ENCODE measurements at places on chromosomes 13 and 19. TPM values are rescaled to one million over a fixed set of nuclear protein-coding genes. Genes with fewer than 3 reads are reported as not detected.

DNA sequence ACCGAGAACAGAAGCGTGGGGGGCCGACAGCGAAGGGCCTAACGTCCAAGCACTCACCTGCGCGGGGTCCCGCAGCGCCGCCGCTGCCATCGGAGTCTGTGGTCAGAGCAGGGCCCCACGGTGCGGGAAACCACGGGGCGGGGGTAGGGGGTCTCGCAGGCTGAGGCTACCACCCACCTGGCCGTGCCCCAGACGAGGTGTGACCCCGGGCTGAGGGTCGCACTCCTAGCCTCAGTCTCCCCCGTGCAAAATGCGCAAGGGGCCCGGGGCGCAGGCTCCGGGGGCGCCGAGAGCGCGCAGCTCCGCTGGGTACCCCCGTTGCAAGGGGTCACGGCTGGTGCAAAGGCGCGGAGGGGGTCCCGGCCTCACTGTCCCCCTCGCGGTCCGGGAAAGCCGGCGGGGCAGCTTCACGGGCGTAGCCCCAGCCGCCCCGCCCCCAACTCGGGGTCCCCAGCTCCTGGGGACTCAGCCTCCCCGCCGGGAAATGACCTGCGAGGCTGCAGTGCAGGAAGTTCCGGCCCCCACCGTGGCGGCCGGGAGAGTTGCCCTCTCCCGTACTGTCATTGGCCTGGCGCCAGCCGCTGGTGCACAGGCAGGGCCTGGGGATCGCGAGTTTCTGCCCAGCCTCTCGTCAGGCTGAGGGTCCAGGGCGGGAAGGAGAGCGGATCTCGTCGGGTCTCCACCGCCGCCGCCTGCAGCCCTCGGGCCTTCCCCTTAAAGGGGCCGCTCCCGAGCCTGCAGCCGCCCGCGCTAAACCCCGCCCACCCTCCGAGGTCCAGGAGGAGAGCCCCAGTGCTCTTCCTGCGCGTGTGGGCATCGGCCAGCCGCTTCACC lies at the start of gene ZNF792:
Gene ZNF792, minus strand, starts transcription at position 657 of the 834 bp plus-strand sequence. Its CDS starts 567 bp downstream, at position 90.
- peak; percentile 25 for DNase-seq

GZMM gene
- total RNA-seq = not detected

GRCh38 chr19:40502647-40503319 lies 36.0 kb downstream of the SPTBN4 start:
- DNase-seq = no peak

GRCh38 chr19:46611776-46612175 lies 10.6 kb downstream of the CALM3 start:
- DNase-seq = no peak

MISP gene
- 0.09 TPM for total RNA-seq

DNA sequence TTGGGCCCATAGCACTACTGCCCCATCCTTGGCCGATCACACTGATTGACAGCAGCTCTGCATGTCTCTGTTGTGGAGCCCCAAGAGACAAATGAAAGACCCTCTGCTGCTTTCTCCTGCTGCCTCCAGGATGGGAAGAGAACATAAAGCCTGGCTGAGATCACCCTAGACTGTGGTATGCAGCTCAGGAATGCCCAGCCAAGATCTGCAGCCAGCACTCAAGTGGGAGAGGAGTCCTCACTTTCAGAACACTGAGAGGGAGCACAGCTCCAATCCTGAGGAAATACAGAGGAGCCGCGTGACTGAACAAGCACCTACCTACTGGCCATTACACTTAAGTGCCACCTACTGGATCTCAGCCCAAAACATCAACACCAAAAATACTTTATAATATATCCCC lies 203.0 kb downstream of the POSTN start:
- DNase-seq = no peak
